ENCODE measurements at places on chromosomes 1 and 21.
A peak's percentile ranks its signal among the peaks of the same experiment; 100 is the strongest.

DNA sequence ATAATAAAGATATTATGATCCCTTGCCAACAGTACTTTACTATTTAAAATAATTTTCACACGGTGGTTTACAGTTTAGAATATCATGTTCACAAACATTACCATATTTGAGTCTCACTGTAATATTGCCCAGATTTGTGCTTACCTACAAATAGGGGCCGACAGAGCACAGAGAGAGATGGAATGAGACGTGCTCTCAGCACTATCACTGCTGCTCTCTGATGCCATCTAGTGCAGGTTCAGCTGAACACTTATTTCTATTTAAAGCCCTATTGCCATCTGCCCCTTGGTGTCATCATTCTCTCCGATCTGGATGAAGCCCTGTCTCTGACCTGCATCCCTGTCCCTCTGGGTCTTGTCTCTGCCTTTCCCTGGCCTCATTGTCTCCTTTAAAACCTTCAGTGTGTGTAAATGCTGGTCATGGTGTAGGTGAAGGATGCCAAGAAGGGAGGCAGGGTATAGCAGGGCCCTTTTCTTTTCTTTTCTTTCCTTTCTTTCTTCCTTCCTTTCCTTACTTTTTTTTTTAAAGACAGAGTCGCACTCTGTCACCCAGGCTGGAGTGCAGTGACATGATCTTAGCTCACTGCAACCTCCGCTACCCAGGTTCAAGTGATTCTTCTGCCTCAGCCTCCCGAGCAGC, 6.9 kb upstream of the GPATCH4 start:
- no peak for DNase-seq

DNA sequence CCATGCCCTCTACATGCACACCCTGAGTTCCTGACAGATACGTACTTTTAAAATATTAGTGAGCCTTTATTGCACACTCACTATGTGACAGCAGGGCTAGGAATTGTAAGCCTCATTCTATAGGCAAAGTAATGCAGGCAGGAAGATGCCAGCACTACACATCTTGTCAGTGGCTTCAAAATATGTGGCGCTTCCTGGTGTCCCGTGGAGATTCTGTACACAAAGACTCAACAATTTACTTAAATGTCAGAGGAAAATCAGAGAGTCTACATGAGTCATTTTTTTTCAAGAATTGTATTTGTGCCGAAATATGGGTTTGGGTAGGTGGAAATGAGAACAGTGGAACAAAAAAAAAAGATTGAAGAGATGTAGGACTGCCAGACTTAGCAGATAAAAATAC, 27.6 kb downstream of the RNASEL start:
- DNase-seq = no peak

- DNase-seq = no peak
Measured at GRCh38 chr1:209086486-209087192, 496.9 kb upstream of the CAMK1G start.

- DNase-seq = no peak
Measured at GRCh38 chr1:235556807-235557206, 52.6 kb upstream of the B3GALNT2 start.

GRCh38 chr21:25995278-25995677, 175.3 kb downstream of the APP start:
- DNase-seq = no peak

DNA sequence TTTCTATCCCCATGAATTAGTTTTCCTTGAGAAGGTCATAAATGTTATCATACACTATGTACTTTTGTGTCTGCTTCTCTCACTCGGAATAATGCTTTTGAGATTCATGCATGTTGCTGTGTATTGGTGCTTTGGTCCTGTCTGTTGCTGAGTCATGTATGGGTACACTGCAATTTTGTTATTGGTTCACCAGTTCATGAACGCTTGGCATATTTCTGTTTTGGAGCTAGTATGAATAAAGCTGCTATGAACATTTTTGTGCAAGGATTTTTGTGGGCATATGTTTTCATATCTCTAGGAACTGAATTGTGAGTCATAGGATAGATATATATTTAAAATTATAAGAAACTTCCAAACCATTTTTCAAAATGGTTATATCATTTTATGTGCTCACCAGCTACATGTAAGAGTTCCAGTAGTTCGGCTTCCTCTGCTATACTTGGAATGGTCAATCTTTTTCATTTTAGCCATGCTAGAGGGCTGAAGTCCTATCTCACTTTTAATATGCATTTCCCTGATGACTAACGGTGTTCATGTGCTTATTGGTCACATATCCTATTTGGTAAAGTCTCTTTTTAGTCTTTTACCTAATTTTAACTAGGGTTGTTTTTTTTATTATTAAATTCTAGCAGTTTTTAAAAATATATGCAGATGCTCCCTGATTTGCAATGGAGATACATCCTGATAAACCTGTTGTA, 38.2 kb downstream of the ETS2 start:
- no peak for DNase-seq

GRCh38 chr21:31158789-31159581, 120.7 kb upstream of the KRTAP19-8 start:
- DNase-seq = no peak

DNA sequence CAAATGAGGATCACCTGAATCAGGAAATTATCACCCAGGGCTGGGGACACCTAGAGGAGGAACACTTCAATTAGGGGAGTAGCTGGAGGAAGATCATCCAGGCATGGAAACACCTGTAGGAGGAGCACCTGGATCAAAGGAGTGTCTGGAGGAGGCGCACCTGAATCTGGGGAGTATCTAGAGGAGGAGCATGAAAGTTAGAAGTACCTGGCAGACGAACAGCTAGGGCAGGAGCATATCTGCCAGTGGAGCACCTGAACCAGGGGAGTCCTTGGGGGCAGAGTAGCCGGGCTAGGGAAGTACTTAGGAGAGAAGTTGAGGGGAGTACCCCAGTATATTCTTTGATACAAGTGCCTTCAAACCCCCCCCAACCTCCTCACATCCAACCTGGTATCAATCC, 1.3 kb downstream of the C1orf210 start:
- no peak for DNase-seq

DNA sequence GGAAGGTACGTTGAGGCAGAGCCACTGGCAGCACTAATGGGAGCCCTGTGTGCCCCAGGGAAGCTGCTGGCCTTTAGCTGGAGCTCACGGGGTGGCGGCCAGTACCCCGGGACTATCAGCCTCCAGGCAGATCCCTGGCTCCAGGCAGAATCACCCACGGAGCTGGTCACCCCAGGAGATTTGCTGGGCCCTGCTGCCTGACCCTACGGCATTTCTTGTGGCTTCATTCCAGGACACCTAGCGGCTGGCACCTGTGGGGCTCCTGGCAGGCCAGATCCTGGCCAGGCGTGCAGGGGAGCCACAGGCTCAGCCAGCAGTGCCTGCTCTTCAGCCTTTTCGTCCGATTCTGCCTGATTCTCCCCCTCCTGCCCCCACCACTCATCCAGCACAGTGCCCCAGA, 7.1 kb downstream of the PADI1 start:
- no peak for DNase-seq

DNA sequence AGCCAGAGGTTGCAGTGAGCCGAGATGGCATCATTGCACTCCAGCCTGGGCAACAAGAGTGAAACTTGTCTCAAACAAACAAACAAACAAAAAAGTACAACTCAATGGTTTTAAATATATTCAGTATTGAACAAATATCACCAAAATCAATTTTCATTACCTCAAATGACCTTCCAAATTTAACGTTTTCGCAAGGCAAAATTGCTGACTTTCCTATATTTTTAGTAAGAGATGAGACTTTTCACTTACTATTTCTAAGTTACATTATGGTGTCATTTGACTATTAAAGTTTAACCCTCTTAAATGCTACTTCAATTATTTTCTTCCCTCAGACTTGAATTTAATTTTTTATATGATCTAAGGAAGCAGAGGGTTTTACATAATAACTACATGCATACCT, 23.0 kb upstream of the ABCB10 start:
- no peak for DNase-seq

DNA sequence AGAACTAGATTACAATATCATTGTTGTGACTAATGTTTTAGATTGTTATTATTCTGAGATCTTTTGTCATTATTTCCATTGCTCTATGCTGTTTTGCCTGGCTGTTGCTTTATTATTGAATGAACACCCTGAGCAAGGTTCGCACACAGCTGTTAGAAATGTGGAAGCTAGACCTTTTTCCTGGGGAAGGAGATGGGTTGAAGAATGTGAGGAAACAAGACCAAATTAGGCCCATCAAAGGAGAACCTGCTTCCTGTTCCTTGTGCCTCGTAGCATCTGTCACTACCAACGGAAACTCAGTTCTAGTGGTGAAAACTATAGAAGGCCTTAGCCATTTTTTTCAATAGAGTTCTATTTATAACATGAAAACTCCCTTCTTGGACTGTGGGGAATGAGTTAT, 68.7 kb downstream of the RGL1 start:
- no peak for DNase-seq

GRCh38 chr1:111486431-111486830, 12.6 kb downstream of the C1orf162 start:
- no peak for DNase-seq

GRCh38 chr21:35048183-35048601, 910 bp downstream of the RUNX1 start:
- DNase-seq = peak; percentile 31

DNA sequence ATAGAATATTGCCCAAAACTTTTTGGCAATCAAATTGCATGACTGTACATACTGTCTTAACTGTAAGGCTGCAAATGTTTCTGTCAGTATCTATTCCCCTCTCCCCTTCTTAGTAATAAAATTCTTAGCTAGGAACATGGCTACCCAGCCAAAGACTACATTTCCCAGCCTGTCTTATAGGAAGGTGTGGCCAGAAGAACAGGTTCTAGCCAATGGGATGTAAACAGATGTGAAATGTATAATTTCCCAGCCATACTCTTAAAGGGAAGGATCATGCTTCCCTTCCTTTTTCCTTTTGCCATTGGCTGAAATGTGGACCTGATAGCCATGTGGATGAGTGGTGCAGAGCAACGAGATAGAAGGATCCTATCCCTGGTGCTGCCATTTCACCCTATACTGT, 7.0 kb upstream of the HIVEP3 start:
- DNase-seq = no peak

DNA sequence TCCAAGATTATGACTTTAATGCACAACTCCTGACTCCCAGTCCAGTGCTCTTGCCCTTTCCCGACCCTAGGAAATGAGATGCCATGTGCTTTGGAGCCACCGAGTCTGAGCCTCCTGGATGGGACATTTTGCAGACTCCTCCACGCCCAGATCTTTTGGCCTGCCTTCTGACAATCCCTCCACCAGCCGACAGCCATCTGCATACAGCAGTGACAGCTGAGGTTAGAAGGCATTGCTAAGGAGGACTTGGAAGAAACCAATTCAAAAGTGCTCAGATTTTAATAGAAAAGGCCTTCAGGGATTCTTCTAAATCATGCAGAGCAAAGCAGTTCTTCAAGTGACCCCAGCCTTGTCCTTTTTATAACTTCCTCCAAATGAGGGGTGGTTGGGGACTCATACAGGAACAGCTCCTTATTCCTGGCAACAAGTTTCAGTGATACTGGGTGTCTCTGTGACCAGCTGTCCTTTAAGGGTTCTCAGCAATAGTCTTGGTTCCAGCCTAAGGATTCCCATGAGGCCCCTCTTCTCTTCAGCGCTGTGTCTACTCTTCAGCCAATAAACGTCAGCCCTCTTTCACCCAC, 369.3 kb downstream of the PBX1 start:
- DNase-seq = peak; percentile 6

DNA sequence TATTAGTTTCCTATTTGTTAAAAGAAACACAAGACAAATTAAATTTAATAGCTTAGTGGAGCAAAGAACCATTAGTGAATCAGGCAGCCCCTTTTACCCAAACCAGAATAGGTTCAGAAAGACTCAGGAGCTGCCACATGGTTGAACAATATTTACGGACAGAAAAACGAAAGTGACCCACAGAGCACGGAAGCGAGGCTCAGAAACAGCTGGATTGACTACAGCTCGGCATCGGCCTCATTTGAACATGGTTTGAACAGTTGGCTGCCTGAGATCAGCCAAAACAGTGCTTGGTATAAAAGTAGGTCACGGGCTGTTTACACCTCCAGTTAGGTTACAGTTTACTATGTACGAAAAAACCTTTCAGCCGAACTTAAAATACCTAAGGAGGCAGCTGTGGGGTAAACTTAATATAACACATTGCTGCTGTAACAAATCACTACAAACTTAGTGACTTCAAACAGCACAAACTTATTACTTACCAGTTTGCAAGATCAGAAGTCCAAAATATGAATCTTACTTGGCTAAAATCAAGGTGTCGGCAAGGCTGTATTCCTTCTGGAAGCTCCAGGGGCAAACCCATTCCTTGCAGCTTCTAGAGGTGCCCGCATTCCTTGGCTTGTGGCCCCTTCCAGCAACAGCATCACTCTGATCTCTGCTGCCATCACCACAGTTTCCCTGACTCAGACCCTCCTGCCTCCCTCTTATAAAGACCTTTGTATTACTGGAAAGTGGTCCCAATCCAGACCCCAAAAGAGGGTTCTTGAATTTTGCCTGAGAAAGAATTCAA, 11.8 kb downstream of the PADI4 start:
- no peak for DNase-seq

- no peak for DNase-seq
Measured at GRCh38 chr1:95369985-95370690, 136.1 kb downstream of the RWDD3 start.

DNA sequence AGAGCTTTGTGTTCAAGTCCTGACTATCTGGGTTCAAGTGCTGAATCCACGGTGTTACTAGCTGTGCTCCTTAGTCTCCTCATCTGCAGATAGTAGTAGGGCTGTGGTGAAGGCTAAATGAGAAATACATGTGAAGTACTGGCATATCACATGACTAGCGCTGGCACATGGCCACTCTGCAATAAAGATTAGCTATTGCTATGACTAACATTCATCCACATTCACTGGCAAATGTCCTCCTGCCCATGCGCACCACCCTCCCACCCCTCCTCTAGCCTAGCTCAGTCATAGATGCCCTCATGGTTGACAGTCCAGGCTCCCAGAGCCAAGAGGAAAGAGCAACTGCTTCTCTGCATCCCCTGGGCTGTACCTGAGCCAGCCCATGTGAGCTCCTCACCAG, 8.5 kb upstream of the COL8A2 start:
- DNase-seq = peak; percentile 93

- no peak for DNase-seq
Measured at GRCh38 chr1:11364170-11364569, 91.2 kb downstream of the UBIAD1 start.

GRCh38 chr1:37593726-37594125, 2.0 kb downstream of the GNL2 start:
- DNase-seq = no peak

GRCh38 chr1:165138960-165139359, 217.6 kb downstream of the LMX1A start:
- no peak for DNase-seq

- DNase-seq = no peak
Measured at GRCh38 chr1:96955307-96956012, 233.9 kb downstream of the PTBP2 start.

DNA sequence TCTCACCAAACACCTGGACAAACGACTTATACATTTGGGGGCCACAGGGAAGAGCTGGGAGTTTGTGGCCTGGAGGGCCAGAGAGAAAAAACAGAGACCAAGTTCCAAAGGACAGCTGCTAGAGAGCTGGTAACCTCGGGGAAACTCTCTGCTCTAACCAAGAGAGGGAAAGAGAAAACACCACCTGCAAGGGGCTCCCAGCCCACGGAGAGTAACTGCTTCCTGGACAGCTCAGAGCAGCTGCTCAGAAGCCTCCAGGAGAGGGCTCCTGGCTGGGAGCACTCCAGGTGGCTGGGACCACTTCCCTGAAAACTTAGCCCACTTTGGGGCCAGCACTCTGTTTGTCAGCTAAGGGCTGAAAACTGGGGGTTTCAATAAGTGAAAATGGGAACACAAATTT, 154.8 kb upstream of the GRIK3 start:
- DNase-seq = no peak

GRCh38 chr21:33666153-33666552, 23.9 kb downstream of the ITSN1 start:
- DNase-seq = no peak

Data from left colon (tissue), 2 donors.